Fibroblast of villous mesenchyme (primary cell): ENCODE measurements at places on chromosomes 3 and 15. TPM values are rescaled to one million over a fixed set of nuclear protein-coding genes. Genes with fewer than 3 reads are reported as not detected.

Gene TNNC1
- 0.64 and 1.3 TPM in 2 replicates for total RNA-seq

Gene CCDC39
- under 0.01 TPM in 1 of 2 replicates, not detected in the other for total RNA-seq

Gene SLC30A4
- 11.9 and 16.0 TPM in 2 replicates for total RNA-seq

Gene TM4SF1
- total RNA-seq: 52.2 and 80.3 TPM in 2 replicates

Gene GOLGA6L4
- 1.3 TPM in 2 replicates for total RNA-seq

Gene STRIT1
- total RNA-seq: not detected in 2 replicates

Gene ZNF770
- 24.5 and 44.0 TPM in 2 replicates for total RNA-seq

Gene AGTR1
- total RNA-seq: 0.43 and 1.6 TPM in 2 replicates

Gene HAPLN3
- 5.2 and 8.1 TPM in 2 replicates for total RNA-seq

Gene SYNPR
- not detected in 2 replicates for total RNA-seq

Gene RPL35A
- 453 and 600 TPM in 2 replicates for total RNA-seq

Gene ZNF654
- total RNA-seq: 13.2 and 20.7 TPM in 2 replicates

Gene SH2D7
- total RNA-seq: not detected in 2 replicates

Gene EFCAB12
- total RNA-seq: not detected in 2 replicates

Gene ITIH4
- total RNA-seq: 0.32 and 1.3 TPM in 2 replicates

Gene PRR23A
- total RNA-seq: not detected in 2 replicates

Gene ZNF385D
- total RNA-seq: 0.64 and 1.7 TPM in 2 replicates

Gene SRPRB
- 63.5 and 112 TPM in 2 replicates for total RNA-seq

Gene THOC7
- 46.1 and 47.9 TPM in 2 replicates for total RNA-seq

Gene ISLR2
- 0.32 TPM in 1 of 2 replicates, not detected in the other for total RNA-seq

Gene ACKR2
- total RNA-seq: under 0.01 TPM in 1 of 2 replicates, not detected in the other

Gene P3H2
- total RNA-seq: 21.9 and 51.8 TPM in 2 replicates

Gene LRRC15
- total RNA-seq: 0.43 and 3.9 TPM in 2 replicates

Gene SOX14
- not detected in 2 replicates for total RNA-seq

Gene ANKDD1A
- 3.9 and 7.1 TPM in 2 replicates for total RNA-seq

Gene RFTN1
- total RNA-seq: 73.0 and 74.7 TPM in 2 replicates

Gene HDGFL3
- 23.7 and 24.2 TPM in 2 replicates for total RNA-seq

Gene MCTP2
- total RNA-seq: 2.2 and 4.5 TPM in 2 replicates

Gene NT5DC2
- total RNA-seq: 45.8 and 85.0 TPM in 2 replicates

Gene CHRNA7
- not detected in 2 replicates for total RNA-seq

Gene LACTB
- 31.6 and 63.5 TPM in 2 replicates for total RNA-seq

Gene CADPS
- total RNA-seq: 1.6 TPM in 1 of 2 replicates, not detected in the other

Gene RPSA
- 964 and 1,304 TPM in 2 replicates for total RNA-seq

Gene TEX55
- not detected in 2 replicates for total RNA-seq

Gene RASGRP1
- total RNA-seq: 5.2 and 9.5 TPM in 2 replicates

Gene PP2D1
- not detected in 2 replicates for total RNA-seq

Gene FBXW12
- not detected in 2 replicates for total RNA-seq

Gene DAZL
- total RNA-seq: not detected in 2 replicates

Gene FETUB
- not detected in 2 replicates for total RNA-seq

Gene DUOXA2
- total RNA-seq: not detected in 2 replicates

Gene CEMIP
- total RNA-seq: 131 TPM in 2 replicates

Gene MOBP
- total RNA-seq: not detected in 2 replicates

Gene PLA2G4D
- total RNA-seq: not detected in 2 replicates

Gene WDR93
- total RNA-seq: under 0.01 TPM in 1 of 2 replicates, not detected in the other

Gene CACNA1D
- under 0.01 TPM in 1 of 2 replicates, not detected in the other for total RNA-seq

Gene MINDY4B
- total RNA-seq: not detected in 2 replicates

Gene ECE2
- total RNA-seq: not detected in 2 replicates

Gene UQCC5
- 7.7 and 17.7 TPM in 2 replicates for total RNA-seq

Gene STAB1
- total RNA-seq: under 0.01 and 0.43 TPM in 2 replicates

Gene SERPINI2
- total RNA-seq: not detected in 2 replicates

Gene HGD
- total RNA-seq: 0.32 and 0.43 TPM in 2 replicates

Gene ZNF80
- under 0.01 TPM in 1 of 2 replicates, not detected in the other for total RNA-seq

Gene CSTA
- 0.32 TPM in 1 of 2 replicates, not detected in the other for total RNA-seq

Gene GAP43
- not detected in 2 replicates for total RNA-seq

Gene FBN1
- 333 and 621 TPM in 2 replicates for total RNA-seq
